ENCODE measurements at places on chromosomes 4 and X.

DNA sequence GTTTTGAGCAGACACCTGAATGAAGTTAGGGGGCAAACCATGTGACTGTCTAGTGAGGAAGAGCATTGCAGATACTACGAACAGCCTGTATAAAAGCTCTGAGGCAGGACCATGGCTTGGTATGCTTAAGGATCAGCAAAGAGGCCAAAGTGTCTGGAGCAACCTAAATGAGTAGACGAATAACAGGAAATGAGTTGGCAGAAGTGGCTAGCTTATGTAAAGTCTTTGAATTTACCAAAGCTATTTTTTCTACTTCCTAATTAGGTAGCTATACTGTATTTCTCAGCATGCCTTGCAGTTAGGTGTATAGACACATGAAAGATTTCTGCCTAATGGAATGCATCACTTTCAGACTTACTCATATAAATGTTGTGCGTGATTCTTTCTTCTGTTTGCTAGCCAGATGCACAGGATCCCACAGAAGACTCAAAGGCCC, 9.3 kb upstream of the GPRIN3 start:
- DNase-seq: no peak

DNA sequence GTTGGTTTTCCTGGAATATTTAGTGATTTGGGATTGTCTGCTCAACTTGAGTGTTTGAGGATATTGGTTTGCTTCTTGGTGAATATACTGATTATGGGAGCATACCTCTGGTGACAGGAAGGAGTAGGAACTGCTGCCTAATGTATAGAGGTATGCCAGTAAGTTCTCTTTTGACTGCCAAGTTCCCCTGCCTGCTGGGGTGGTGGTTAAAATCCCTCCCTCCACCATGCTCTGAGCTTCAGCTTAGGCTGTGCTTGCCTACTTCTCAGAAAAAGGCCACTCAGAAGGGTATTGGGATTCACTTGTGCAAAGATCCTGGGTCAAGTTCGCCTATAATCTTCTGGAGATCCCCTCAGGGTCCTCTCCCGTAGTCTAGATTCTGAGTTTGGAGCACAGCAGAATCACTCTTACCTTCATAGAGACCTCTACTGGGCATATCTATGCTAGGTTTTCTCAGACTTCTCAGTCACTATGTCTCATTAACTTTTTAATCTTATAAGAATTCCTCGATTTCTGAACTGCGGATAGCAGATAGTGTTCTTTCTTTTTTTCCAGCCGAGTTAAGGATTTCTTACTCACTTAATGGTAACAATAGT, 44.7 kb upstream of the DCK start:
- DNase-seq: no peak

GRCh38 chr4:126489826-126490463, 1142.8 kb upstream of the INTU start:
- no peak for DNase-seq

DNA sequence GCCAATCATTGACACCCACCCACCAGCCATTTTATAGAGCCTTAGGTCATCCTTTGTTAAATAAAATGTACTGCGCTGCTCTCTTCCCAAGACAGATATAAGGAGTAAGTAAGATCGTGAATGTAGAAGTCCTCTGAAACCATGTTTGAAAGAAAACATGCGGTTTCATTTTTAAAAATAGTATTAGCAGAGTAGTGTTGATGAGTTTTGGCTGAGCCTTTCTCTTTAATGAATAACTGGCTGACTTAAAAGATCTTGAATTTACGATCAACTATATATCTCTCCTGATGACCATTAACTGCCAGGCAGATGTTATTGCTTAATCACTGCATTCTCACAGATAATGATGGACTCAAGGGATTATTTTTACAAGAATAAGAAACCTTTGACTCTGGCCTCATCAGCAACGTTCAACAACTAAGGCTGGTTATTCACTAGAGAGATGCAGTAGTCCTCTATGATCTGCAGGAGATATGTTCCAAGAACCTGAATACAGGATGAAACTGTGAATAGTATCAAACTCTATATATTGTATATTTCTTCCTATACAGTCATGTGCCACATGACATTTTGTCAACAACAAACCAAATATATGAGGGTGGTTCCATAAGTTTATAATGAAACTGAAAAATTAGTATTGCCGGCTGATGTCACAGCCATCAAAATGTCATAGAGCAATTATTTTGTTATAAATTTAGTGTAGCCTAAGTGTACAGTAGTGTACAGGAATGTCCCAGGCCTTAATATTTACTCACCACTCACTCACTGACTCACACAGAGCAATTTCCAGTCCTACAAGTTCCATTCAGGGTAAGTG, 80.8 kb downstream of the FAM13A start:
- no peak for DNase-seq

GRCh38 chr4:85707611-85708010, 232.7 kb downstream of the ARHGAP24 start:
- DNase-seq: no peak

DNA sequence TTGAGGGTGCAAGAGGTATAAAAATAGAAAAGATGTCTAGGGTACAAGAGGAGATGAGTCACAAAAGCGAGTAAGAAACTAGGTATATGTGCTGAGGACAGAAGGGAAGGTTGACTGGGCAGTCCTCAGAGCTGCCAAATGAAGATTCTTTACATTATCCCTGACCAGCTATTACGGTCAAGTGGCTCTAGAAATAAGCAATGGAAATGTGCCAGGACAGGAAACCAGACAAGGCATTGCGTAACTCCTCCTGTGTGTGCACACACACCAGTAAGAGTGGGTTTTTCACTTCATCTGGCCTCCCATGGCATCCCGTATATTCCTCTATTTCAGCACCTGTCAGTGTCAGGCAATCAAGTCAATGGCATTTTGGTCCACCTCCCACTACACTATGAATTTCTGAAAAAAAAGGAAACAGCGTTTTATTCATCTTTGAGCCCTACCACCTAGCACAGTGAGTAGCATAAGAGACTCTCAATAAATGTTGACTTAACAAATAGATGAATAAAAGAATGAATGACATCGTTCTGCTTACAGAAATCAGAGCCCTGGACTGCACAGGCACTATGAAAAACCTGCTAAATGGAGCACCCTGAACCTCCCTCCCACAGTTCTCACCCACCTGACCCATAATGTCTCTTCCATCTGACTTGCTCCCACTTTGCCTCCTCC, 62.6 kb upstream of the KLF3 start:
- DNase-seq: no peak

GRCh38 chr4:139501527-139501926, 47.6 kb downstream of the RAB33B start:
- DNase-seq: no peak

DNA sequence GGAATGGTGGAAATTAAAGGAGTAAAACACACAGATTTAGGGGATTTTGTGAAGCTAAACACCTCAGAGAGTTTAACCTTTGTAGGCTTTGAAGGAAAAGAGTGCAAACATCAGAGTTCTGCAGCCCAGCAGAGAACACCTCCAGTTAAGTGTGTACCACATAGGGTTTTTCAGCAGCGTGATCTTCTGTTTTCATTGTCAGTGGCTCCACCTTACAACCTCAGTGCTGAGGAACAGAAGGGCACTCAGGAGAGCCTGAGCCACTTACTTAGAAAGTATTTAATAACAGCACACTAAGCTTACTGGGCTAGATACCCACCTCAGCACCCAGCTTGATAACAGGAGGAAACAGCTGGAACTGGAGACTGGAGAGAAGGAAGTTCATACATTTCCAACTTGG, 2.0 kb upstream of the FBXW7 start:
- no peak for DNase-seq

- DNase-seq: no peak
Observed at GRCh38 chrX:66015152-66015831, 24.6 kb downstream of the VSIG4 start.

DNA sequence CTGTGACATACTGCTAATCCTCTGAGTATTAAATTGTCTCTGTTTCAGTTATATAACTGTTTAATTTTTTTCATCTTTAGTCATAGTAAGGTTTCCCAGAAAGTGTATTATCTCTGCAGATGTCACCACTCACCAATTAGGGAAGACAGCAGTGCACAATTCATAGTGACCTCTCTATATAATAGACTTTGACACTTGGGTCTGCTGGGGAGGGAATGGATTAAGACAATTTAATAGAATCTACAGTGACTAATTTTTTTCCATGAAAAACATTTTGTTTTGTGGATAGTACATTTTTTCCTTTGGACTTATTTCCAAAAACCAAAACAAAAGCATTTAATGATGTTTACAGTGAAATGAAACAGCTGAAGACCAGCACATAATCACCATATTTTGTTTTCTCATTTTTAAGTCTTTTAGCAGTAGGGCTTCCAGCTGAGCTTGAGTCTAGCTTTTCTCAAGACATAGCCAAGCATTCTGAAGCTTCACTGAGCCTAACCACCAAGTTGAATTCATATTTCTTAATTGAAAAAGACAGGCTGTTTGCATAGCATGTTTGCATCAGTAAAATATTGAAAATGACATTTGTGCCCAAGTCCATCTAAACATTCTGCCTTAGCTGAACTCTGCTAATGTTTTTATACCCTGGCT, 69.5 kb downstream of the PCDH19 start:
- DNase-seq: no peak

- no peak for DNase-seq
Observed at GRCh38 chrX:151776181-151776731, 41.7 kb downstream of the CNGA2 start.

DNA sequence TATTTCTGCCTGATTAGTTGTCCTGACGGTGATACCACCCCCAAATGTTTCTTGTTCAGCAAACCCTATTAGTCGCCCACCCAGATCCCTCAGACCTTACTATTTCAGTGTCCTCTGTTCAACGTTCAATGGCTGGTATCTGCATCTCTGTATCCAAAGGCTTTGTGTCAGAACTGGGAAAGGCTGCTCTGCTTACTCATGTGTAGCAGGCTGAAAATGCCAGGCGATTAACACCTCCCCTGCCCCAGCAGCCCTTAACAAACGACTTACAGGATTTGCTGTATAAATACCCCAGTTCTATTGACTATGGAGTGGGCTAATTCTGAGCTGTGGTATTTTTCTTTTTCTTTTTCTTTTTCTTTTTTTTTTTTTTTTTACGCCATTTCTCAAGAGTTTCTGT, 415.0 kb downstream of the ZNF674 start:
- no peak for DNase-seq

DNA sequence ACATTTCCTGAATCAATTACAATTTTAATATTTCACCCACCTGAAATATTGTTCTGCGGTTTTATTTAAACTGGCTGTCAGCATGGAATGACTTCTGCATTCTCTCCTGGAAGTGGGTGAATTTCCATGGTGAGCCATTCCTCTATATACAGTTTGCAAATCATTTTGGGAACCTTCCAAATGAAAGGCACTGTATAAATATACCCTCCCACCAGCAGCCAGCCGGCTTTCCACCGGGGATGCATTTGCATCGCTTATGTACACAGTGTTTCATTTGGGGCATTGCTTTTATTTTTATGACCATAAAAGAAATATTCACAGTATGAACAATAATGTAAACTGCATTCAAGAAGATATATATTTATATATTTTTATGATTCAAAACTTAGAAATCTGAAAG, 4.7 kb upstream of the IL1RAPL1 start:
- no peak for DNase-seq

DNA sequence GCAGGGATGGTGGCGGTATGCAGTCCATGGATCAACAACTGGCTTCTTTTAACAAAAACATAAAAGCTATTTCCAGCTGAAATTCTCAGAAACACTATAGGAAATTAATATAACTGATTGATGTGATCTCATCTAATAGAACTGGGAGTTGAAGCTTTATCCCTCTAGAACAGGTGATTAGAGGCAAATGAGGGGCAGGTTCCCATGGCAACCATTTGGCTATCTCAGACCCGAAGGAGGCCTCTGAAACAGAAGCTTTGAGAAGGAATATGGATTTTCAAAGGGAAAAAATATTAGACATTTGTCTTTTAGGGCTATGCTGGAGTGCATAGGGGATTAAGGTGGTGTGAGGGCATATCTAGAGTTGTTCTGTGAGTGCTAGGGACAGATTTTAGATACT, 50.0 kb downstream of the IGSF1 start:
- DNase-seq: no peak

- no peak for DNase-seq
Observed at GRCh38 chrX:24131476-24131875, 18.1 kb upstream of the ZFX start.

GRCh38 chr4:55637272-55637820, 1.2 kb upstream of the NMU start:
- DNase-seq: peak; percentile 64

DNA sequence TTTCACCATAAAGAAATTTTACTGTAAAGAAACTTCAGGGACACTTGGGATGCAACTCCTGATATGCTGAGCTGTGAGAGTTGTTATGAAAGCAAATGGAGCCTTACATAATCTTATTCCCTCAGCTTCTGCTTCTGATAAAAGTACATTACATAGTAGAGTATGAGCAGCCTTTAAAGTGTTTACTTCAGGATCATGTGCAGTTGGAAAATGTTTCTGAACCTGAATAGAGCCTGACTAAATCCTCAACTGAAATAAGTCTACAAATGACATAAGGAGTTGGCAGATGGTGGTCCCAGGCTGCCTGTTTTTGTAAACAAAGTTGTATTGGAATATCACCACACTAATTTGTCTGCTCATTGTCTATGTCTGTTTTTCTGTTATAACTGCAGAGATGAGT, 19.3 kb downstream of the RASSF6 start:
- no peak for DNase-seq

- DNase-seq: no peak
Observed at GRCh38 chr4:22736912-22737311, 44.2 kb downstream of the GBA3 start.

GRCh38 chr4:80185787-80186548, 11.3 kb upstream of the PRDM8 start:
- no peak for DNase-seq

DNA sequence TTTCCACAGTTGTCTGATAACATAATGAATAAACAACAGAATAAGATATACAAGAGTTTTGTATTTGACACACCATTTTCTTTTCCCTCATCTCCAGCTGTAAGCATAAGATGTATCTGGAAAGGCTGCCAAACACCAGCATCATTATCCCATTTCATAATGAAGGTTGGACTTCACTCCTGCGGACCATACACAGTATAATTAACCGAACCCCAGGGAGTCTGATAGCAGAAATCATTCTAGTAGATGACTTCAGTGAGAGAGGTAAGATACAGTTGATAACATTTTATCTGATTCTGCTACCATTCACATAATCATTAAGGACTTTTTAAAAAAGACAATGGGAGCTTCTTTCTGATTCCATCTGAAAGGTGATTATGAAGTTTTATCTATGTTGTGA, 535.2 kb downstream of the GALNTL6 start:
- no peak for DNase-seq

GRCh38 chr4:71366766-71367165, 27.9 kb downstream of the SLC4A4 start:
- DNase-seq: no peak

DNA sequence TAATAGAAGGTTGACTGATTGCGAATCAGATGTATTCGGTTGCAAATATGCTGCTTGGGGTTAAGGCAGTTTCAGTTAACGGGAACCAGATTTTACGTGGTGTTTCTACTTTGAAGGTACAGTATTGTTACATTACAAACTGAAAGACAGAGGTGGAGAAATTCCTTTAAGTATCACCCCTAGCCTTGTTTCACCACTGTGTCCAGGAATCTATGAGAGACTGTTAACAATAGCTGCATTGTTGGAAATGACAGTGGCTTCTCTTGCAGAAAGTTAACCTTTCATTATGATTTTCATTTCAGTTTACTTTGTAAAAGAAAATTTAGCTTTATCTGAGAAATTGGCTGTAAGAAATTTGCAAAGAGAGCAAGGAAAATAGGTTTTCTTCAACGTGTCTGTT, 2.6 kb downstream of the CDKL5 start:
- no peak for DNase-seq
